Stimulated activated CD8-positive, alpha-beta memory T cell treated with anti-CD3 and anti-CD28 coated beads, Interleukin-2, amount 100 ng/mL, for 1 hour (primary cell): ENCODE measurements at places on chromosomes 7 and 10.

- no peak for DNase-seq
Observed at GRCh38 chr7:35714407-35714806, 19.5 kb upstream of the HERPUD2 start.

DNA sequence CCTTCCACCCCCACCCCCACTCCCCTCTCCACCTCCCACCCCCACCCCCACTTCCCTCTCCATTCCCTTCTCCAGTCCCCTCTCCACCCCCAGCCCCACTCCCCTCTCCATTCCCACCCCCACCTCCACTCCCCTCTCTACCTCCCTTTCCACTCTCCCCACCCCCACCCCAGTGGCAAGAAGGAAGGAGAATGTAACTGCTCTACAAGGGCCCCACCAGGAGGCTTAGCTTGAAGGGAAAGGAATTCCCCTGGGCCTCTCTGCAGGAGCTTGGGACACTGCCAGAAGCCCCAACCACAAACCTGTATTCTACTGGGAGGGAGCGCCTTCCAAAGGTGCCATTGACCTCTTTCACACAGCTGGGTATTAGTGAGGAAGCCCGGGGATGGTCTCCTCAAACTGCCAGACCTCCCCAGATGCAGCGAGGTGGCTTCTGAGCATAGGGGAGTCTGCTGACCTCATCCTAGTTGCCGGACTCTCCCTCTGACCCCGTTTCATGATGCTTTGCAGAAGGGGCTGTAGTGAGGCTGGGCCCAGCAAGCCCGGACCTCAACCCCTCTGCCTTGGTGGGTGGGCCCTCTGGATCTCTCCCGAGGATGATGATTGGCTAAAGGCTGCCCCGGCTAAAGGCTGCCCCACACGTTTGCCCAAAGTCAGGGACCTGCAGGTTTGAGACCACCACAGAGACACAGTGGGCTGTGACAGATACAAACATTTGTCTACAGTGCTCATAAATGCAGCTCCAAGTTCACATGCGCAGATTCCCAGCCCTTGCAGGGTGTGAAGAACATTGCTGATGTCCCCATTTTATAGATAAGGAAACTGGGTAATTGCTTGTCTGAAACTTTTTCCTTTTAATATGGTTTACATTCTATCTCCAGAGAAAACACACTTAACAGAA lies 2.9 kb downstream of the DEPP1 start:
- DNase-seq = no peak

GRCh38 chr10:47053081-47053798 lies 142.0 kb downstream of the PTPN20 start:
- no peak for DNase-seq

DNA sequence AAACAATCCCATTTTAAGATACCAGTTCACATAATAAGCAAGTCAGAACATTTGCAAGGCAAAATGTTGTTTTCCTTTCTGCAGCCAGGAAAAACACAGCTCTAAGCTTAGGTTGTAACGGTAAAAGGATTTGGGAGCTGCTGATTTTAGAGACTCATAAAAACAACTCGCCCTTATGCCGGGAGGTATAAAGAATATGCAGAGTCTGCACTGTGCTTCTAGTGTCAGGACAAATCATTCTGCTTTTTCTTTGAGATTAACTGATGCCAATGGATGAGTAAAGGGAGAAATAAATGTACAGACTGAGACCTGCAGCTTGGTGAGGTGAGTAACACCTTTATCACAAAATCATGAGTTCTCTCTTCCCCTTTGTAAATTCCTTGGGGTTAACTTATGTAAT lies 2.0 kb upstream of the SFR1 start:
- DNase-seq = no peak

- DNase-seq = no peak
Observed at GRCh38 chr7:108486291-108486966, 30.2 kb upstream of the NRCAM start.

GRCh38 chr10:51729822-51730555 lies 30.6 kb upstream of the CSTF2T start:
- DNase-seq = no peak

DNA sequence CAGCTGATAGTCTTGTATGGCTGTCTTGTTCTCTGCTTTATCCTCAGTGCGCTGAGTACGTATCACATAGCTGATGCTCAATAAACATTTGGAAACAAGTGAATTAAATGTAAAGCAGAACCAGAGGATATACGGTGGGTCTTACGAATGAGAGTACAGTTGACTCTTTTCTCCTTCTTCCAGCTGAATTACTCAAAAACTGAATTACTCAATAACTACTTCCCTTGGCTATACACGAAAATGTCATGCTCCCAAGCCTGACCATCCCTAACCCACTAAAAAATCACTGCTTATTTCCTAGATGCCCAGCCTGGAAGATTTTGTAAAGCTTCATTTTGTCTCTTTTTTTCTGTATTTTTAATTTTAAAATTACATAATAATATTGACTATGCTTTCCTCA lies 3.2 kb upstream of the RSU1 start:
- DNase-seq = no peak

- DNase-seq = no peak
Observed at GRCh38 chr7:129914536-129915272, 38.1 kb downstream of the UBE2H start.

DNA sequence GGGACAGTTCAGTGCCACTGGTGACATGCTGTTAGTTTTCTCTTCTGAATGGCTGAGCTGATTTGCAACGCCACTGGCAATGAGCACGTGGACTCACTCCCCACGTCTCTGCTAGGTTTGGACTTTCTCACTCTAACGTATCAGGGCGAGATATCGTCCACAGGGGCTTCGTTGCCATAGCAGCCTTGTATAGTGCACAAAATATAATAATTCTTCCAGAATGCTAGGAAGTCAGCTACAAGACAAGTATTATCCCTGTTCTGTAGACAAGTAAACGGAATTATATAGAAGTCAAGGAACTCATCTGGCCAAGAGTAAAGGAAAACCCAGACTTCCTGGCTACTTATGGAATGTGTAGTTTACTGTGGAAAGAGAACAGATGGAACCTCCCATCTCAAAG lies 226.8 kb downstream of the ARHGAP21 start:
- no peak for DNase-seq

GRCh38 chr10:2913474-2913873 lies 153.9 kb upstream of the PFKP start:
- DNase-seq = no peak

DNA sequence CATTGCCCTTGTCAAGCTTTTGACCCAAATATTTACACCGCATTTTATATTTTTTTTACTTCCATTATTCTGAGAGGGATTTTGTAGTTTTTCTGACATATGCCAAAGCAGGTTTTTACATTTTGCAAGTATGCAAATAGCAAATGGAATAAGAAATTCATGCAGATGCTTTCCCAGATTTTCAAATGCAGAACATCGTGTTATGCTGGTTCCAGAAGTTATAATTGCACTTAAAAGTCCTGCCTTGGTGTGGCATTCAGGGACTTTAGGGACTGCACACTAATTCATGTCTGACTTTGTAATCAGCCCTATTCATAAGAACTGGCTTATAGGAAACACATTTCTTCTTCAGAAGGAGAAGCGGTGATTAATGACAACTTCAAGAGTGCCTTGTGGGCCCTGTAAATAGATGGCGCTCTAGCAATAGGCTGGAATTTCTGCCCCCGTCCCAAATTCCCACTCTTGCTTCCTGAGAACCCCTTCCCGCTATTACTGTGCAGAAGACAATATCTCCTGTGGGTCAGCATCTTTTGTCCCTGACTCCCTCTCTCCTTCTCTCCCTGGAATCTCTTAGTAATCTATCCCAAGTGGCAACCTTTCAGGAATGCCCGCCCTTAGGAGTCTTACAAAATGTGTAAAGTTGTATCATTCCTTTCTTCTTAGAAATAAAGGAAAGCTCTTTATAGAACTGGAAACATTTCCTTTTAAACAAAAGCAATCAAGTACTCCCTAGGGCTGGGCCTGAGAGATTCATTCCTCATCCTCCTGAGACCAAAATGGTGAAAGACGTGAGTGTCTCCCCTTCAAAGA lies 264.0 kb downstream of the INHBA start:
- no peak for DNase-seq

DNA sequence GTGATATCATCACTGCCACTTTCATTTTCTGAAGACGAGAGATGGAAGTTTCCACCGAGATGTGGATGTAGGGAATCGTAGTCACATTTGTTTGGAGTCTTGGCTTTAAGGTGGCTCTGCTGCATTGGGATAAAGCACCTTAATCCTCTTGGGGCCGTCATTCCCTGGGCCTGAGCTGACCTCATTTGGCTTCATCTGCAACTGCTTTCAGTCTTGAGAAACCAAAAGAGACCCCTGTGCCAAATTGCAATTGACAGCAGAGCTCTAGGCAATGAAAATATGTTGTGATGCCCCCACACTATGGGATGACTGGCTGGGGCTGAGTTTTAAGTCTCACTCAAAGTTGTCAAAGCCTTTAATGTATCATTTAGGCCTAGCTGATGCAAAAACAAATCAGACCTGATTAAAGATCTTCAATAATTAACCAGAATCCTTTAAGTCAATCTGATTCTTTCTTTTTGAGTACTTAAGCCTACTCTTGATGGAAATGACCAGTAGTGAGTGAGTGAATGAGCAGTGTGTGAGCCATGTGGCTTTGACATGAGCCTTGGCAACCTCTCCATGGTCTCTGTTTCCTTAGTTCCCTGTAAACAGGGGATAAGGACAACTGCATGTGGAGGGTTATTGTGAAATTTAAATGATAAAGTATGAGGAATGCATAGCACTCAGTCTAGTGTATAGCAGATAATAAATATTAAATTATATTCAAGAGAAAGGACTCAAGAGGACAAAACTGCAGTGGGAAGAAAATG lies 155.0 kb downstream of the BMPER start:
- no peak for DNase-seq

DNA sequence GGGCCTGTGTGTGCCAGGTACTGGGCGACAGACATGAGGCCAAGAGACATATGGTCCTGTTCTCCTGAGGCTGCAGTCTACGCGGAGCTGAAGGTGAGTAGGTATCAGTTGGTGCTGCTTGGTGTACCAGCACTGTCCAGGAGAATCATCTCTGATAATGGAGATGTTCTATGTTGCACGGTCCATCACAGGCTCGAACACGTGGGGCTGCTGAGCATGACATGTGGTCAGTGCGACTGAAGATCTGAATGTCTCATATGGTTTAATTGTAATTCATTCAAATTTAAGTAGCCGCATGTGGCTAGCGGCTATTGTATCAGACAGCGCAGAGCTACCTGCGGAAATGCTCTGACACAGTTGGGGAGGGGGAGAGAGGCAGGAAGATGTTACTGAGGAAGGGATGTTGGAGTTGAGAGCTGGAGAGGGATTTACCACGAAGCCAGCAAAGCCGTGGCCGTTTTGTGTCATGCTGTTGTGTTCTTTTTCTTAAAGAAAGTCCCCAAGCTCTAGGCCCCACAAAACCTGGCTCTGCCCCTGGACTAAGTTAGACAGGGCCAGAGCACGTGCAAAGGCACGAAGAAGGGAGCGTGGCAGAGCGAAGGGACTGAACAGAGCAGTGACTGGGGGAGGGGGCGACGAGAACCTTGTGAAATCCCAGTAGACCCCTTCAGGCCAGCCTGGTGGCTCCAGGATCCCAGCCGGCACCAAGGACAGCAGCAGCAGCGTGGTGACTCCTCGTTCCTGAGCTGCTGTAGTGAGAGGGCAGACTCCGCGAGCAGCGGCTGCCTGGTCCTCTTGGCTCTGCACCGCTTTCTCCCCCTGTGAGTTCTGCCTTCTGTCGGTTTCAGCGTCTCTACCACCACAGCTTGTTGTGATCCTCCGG lies 20.0 kb downstream of the SMKR1 start:
- no peak for DNase-seq

DNA sequence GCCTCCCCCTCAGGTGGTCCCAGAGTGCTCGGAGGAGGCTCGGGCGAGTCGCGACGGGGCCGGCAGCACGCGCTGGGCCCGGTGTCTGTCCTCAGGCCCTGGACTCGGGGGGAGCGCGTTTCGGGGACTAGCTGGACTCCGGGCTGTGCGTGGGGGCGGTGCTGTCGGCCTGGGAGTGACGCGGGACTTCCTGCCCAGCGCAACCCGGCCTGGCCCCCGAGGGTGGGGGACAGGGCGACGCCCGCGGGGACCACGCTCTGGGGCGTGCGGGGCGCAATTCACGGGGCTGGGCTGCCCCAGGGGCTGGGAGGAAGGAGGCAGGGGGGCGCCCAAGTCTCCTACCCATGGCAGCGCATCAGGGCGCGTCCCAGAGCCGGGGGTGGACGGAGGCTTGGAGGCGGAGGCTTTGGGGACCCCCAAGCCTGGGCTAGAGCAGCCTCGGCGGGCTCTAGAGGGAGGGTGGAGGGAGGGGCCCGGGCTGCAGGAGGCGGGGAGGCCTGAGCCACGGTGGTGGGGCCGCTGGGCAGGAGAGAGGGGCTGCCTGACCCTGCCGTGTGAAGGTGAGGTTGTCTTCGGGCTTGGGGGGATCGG lies 2.3 kb upstream of the VENTX start:
- DNase-seq = no peak

GRCh38 chr7:99790407-99790806 lies 6.4 kb upstream of the CYP3A4 start:
- DNase-seq = no peak

GRCh38 chr10:78643513-78643912 lies 425.3 kb upstream of the ZMIZ1 start:
- DNase-seq = no peak

GRCh38 chr7:43208242-43208641 lies 95.8 kb downstream of the HECW1 start:
- DNase-seq = no peak

DNA sequence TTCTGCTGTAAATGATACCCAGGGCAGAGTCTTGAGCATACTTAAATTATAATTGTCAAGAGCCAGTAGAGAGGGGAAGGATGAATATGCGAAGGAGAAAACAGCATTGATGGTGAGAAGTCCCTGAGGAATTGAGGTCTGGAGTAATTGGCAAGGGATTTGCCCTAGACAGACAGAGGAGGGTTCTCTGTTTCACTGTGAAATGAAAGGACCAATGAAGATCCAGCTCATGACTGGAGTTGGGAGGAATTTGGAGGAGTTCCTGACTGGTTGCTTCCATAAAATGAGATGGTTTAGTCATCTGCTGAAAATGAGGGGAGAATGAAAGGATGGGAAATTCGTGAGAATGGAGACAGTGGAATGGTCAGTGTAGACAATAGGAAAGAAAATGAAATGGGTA lies 6.8 kb downstream of the PRPF18 start:
- DNase-seq = no peak

DNA sequence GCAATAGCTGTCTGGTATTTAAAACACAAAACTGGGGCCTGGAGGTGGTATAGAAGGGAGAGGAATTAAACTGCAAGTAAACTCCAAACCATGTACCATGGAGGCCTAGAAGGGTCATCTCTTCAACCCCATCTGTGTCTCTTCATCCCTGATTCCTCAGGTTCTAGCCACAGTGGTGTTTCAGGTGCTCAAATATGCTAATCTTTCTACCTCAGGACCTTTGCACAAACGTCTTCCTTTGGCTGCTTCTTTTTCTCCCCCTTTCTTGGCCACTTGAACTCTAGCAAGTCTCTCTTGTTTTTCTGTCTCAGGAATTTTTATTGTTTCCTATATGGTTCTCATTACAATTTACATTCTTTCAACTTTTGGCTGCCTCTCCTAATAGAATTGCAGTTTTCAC lies 25.6 kb upstream of the MTPN start:
- DNase-seq = no peak
